ENCODE measurements at places on chromosomes 2 and 18.

- DNase-seq, result no peak
Observed at GRCh38 chr2:36568516-36569246, 29.3 kb downstream of the FEZ2 start.

GRCh38 chr2:111202266-111203040 is 81.7 kb downstream of the BCL2L11 start:
- no peak for DNase-seq

GRCh38 chr18:35344736-35345459 is 678 bp upstream of the ZNF24 start:
- no peak for DNase-seq

DNA sequence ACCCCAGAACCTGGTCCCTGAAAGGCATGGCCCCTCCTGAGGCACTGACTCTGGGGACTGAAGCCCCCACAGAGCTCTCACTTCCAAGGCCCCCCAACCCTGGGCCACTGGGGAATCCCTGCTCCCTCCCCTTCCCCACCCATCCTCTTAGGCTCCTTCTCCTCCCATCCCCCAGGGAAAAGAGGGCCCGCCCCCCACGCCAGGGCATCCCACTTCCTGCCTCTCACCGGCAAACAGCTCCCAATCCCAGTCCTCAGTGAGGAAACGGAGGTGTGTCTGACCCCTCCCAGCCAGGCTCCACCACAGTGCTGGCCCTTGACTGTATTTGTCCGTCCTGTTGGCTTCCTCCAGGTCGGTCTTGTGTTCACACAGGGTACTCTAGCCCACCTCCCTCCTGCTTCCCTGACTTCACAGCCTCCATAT is 35.0 kb upstream of the PTMA start:
- no peak for DNase-seq

DNA sequence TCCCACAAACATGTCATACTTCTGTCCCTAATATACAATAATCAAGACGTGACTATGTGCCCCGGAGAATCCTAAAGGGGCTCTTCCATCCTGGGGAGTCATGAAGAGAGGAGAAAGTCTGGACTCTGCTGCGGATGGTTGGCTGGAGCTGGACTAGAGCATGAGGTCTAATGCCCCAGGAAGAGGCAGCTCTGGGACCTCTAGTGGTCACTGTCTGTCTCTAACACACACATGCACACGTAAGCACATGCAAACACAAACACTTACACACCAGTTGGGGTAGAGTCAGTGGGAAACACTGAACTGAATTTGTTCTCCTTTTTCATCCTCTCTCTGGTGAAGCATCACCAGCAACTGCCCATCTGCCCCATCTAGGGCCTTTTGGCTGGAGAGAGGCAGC is 271.6 kb downstream of the TDRD15 start:
- no peak for DNase-seq

DNA sequence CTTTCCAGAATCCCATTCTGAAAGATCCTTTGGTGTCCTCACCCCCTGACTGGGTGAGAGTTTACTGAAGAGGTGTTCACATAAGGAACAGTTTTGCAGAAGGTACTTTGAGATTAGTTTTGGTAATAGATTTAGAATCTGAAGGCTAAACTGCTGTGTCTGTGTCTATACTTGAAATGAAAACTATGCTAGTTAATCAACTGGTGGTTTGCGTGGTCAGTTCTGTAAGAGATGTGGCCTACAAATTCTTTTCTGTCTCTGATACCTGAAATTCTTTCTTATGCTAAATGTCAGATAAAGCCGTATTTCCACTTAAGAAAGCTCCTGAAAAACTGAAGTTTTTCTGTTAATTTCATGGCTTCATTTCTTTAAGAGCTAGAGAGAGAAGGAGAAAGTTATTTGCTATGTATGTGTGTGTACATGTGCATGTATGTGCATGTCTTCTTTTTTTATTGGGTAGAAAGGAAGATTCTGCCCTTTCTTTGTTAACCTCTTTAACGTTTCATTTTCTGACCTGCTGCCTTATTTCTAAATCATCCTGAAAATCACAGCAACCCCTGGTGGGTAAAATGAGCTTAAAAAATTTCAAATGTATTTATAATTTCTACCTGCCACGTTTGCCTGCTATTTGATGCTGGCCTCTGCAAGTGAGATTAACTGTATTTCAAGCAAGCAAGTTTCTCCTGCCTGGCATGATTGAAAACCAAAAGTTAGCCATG is 552.0 kb upstream of the NRP2 start:
- no peak for DNase-seq

GRCh38 chr2:71700041-71700657 is 246.8 kb downstream of the DYSF start:
- DNase-seq, result no peak

DNA sequence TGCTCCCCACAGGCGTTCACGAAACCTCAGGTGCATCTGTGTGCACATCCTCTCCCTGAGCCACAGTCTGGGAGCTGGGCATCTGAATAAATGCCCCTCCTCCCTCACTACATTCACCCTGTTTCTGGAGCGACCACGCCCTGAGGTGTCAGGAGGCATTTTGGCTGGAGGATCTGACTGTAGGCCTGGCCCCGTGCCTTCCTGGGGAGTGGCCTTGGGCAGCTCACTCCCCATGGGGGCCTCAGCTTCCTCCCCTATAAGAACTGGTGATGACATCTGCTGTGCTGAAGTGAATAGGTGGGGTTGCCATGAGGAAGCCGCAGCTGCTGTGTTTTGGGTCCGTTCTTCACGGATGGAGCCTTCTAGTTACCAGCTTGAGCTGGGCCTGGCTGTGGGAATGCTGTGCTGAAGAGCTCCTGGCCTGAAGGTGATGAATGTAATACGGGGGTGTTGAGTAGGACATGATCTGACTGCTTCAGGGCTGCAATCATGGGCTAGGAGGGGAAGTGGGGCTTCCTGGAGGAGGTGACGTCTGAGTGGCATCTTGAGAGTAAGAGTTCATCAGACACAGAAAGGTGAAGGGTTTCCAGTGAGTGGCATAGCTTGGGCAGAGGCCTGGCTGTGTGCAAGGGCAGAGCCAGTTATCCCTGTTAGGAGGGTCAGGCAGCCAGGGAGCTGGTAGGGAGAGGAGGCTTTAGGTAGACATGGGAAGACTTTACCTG is 58.2 kb downstream of the GLI2 start:
- DNase-seq, result no peak

GRCh38 chr2:9975328-9975727 is 23.8 kb downstream of the GRHL1 start:
- no peak for DNase-seq

DNA sequence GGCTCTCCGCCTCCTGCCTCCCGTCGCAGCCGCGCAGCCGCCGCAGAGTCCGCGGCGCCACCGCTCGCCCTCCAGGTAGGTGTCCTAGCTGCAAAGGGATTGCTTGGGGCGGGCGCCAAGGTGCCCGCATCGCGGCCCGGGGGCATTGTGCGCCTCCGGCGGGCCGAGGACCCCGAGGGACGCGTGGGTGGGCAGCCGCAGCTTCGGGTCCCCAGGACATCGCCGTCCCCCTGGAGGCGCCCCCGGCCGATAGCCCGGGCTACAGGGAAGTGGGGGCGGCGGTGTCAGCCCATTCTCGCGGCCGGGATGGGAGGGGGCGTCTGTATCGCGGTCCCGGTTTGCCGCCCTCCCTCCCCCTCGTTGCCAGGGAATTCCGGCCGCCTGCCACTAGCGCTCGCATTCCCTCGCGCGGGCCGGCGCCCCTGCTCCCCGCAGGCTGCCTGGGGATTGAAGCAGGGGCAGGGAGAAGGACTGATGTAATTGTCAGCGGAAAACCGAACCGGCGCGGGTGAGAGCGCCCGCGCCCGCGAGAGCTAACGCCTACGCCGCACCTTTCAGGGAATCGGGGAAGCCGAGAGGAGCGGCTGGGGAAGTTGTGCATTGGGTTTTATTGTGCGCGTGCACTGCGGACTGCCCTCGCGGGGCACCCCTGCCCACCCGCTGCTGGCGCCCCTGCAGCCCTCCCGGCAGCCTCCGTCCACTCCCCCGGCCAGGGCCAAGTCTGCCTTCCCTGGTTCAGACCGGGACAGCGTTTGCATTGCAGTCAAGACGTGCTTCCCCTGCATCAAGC is 483 bp downstream of the OSBPL6 start:
- no peak for DNase-seq

DNA sequence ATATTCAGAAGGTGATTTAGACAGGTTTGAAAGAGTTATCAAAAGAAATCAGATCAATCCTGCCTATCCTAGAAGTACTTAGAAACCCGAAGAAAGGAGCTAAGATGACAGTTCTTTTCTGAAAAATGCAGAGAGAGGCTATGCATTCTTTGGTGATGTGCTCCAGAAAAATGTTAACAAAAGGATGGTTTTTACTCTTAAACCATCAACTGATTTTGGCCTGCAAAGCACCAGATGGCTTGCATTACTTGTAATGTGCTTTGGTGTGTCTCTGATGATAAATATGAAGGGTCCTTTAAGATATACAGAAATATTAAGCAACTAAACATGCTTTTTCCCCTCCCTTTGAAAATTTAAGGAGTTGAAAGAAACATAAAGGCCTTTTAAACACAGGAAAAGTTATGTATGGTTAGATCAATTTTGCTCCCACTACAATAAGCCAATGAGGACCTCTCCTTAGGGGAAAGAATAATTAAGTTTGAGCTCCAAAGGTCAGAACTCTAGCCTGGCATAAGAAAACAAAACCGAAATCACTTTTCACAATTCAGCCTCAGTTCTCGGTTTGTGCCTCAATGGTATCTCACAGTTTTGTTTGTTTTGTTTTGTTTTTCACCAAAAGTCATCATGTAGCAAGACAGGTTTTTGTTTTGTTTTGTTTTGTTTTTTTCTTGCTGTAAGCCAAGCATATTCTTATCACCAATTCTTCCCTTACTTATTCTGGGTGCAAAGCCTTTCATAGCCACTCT is 302.4 kb upstream of the NT5C1B start:
- no peak for DNase-seq

DNA sequence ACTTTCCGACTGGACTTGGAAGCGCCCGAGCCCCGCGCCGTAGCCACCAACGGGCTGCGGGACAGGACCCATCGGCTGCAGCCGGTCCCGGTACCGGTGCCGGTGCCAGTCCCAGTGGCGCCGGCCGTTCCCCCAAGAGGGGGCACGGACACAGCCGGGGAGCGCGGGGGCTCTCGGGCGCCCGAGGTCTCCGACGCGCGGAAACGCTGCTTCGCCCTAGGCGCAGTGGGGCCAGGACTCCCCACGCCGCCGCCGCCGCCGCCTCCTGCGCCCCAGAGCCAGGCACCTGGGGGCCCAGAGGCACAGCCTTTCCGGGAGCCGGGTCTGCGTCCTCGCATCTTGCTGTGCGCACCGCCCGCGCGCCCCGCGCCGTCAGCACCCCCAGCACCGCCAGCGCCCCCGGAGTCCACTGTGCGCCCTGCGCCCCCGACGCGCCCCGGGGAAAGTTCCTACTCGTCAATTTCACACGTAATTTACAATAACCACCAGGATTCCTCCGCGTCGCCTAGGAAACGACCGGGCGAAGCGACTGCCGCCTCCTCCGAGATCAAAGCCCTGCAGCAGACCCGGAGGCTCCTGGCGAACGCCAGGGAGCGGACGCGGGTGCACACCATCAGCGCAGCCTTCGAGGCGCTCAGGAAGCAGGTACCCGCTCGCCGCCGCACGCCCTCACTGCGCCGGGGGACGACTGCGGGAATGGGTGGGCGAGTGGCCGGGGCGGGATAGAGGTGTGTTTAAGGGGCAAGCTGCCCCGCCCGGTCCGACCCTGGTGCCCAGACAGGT is 713 bp downstream of the ATOH8 start:
- DNase-seq, result peak; percentile 24

DNA sequence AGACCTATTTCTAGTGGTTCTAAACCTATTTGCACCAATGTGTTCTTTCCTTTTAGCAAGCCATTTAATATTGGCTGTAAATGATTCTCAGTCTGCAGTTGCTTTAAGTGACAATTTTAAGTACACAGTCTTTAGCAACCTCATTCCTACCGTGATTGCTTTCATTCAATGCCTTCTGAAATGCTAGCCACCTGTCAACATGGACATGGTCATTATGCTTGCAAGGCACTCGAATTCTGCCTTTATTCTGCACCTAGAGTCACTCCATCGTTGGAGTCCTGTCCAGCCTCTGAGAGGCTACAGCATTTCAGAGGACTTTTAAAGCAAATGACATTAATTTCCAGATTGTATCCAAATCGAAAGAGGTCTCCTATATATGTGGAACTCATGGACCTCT is 115.1 kb downstream of the IRS1 start:
- no peak for DNase-seq

DNA sequence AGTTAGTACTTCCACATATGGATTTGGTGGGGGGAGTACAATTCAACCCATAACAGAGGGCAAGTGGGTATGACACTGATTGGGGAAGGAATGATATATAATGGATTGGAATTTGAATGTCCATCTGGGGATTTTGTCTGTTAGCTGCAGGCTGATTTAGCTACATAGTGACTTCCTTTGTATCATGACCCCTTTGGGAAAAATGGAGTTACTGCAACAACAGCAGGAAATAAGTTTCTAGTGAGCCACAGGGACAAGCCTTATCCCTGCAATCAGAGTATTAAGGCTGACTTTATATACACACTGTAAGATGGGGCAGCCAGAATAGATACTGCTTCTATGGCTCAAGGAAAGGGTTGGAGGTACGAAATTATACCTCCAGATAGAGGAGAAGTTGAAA is 404.4 kb upstream of the MEIS1 start:
- DNase-seq, result no peak

DNA sequence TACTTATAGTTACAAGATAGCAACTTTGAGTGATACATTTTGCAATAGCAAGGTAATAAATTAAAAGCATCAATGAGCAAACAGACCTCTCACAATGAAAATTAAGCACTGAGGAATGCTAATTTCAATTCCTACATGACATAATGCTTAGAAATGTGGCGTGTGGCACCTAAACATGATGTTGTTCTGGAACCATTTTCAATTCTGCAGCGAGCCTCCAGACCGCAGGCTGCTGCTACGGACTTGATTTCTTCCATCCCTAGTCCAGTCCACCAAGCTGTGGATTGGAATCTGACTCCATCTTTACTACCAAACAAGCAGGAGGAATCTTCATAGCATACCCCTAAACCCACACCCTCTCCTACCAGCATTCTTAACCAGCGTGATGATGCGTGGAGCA is 58.7 kb upstream of the ZNF397 start:
- no peak for DNase-seq

DNA sequence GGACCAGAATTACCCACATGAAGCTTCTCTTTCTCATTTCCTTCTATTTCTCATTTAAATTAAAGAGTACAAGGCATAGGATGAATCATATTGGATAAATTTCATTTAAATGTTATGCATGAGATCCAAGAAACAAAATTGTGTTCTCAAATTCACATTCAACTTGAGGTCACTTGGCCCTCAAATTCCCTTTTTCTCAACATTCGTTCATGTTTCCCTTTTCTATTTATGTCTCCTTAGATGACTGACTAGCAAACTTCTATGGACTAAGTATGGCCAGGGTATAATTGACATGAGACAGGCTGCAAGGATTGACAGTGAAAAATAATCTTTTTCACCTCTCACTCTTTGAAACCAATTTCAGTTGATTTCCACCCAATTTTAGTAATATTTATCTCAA is 4.0 kb upstream of the LDLRAD4 start:
- DNase-seq, result no peak

DNA sequence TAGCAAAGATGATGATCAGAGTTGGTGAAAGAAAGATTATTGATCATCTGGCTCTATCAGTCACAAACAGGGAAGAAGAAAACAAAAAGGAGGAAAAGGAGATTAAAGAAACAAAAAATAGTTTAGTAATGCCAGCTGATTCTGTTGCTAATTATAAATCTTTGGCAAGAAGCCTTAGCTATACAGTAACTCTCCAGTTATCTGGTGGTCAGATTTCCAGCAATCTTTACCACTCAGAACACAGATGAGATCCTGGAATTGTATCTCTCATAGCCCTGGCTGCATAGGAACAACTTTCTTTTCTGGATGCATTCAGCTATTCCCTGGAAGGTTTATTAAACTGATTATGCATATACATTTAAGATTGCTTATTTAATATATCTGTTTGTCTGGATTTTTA is 256.8 kb upstream of the ZEB2 start:
- DNase-seq, result no peak

- no peak for DNase-seq
Observed at GRCh38 chr2:66239655-66240054, 195.3 kb upstream of the MEIS1 start.

Data from stimulated activated CD4-positive, alpha-beta T cell treated with anti-CD3 and anti-CD28 coated beads, Interleukin-2, amount 100 ng/mL, for 24 hours (primary cell).